Stimulated activated naive CD4-positive, alpha-beta T cell treated with Interleukin-2 at 50 U/mL for 16 hours (primary cell): ENCODE measurements at places on chromosomes 7 and 10.

DNA sequence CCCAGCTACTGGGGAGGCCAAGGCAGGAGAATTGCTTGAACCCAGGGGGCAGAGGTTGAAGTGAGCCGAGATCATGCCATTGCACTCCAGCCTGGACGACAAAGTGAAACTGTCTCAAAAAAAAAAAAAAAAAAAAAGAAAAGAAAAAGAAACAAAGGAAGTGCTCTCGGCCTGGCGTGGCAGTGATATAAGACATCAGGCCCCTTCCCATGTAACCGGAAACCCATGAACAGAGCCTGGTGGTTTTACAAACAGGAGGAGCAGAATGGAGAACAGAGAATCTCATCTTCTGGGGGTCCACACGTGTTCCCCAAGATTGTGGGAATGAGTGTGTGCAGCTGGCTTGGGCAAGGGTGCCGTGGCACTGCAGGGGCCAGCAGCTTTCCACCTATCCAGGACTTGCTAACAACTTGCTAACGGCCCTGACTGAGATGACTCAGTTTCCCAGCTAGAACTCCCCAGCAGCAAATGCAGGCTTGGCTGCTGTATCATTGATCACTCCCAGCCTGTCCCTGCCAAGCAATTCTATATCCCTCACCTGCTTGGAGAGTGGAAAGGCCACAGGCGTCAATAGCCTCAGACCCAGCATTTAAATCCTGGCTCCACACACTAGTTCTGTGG is 103.0 kb downstream of the COL26A1 start:
- DNase-seq = no peak

- no peak for DNase-seq
Observed at GRCh38 chr7:121076350-121077164, 88.0 kb downstream of the CPED1 start.

- DNase-seq = no peak
Observed at GRCh38 chr7:158805937-158806336, 23.4 kb downstream of the ESYT2 start.

- DNase-seq = no peak
Observed at GRCh38 chr7:119472408-119473038, 800.5 kb upstream of the KCND2 start.

GRCh38 chr7:9822458-9823290 is 1151.0 kb upstream of the PHF14 start:
- DNase-seq = no peak

DNA sequence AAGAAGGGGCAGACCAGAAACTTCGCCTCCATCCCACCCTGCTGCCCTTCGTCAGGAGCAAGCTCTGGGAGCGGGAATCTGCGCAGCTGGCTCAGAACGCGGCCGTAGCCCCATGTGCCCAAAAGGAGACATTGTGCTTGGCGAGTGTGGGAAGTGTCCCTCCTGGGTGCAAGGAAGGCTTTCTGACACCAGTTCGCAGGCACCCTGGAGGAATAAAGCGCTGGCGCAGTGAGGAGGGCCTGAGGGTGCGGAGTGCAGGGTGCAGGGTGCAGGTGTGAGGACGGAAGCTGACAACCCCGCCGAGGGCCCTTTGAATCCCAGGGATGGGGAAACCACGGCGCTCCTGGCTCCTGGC is 811 bp downstream of the SLIT1 start:
- no peak for DNase-seq

- no peak for DNase-seq
Observed at GRCh38 chr7:31413766-31414165, 73.2 kb upstream of the NEUROD6 start.

DNA sequence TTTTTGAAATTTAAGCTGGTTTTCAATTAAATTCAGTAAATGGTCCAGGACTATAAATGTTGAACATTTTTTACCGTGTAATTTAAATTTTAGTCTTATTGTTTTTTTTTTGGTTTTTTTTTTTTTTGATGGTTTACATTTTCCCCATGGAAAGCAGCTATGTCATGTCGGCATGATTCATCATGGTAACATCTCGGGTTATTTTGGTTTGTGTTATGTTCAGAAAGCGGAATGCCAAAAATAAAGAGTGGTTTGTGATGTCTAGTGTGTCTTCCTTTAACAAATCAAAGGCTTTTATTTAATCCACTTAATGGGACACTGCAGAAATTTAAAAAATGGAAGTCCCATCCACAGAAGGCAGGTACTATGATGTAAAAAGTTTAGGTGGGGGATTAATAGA is 58.5 kb downstream of the TRUB1 start:
- no peak for DNase-seq

DNA sequence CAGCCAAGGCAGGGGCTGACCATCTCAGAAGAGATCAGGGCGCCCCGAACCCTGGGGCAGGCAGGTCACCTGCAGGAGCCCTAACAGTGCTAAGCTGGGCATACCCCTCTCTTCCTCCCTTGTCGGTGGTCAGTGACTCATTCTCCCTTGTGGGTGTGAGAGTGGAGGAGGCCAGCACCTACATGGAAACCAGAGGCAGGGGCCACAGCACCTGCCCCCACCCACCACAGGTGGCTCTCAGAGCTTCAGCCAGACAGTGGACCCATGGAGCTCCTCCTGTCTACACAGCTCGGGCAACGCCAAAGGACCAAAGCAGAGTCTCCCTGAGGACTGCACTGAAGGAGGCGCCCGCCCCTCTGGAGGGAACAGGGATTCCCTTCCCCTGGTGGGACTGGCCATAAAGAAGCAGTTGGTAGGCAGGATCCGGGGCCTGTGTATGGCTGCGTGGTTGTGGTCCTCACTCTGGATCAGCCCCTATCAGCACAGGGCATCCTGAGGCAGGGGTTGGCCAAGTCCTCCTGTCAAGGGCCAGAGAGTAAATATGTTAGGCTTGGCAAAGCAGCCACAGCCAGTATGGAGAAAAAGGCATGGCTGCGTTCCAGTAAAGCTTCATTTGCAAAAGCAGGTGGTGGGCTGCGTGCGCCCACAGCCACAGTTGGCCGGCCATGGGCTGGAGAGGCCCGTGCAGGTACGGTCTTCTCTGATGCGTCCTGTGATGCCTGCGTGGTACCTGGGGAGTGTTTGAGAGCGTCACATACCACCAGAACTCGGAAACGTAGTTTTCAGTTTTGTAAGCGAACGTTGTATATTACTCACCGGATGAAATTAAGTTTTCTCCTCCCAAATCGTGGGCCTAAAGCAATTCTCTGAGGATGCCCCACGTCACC is 198.2 kb downstream of the EBF3 start:
- DNase-seq = no peak

- DNase-seq = no peak
Observed at GRCh38 chr7:151761957-151762356, 115.0 kb downstream of the PRKAG2 start.

- DNase-seq = no peak
Observed at GRCh38 chr7:116588641-116589594, 64.1 kb downstream of the CAV1 start.

GRCh38 chr7:6260291-6261187 is 11.9 kb downstream of the CYTH3 start:
- DNase-seq = no peak

DNA sequence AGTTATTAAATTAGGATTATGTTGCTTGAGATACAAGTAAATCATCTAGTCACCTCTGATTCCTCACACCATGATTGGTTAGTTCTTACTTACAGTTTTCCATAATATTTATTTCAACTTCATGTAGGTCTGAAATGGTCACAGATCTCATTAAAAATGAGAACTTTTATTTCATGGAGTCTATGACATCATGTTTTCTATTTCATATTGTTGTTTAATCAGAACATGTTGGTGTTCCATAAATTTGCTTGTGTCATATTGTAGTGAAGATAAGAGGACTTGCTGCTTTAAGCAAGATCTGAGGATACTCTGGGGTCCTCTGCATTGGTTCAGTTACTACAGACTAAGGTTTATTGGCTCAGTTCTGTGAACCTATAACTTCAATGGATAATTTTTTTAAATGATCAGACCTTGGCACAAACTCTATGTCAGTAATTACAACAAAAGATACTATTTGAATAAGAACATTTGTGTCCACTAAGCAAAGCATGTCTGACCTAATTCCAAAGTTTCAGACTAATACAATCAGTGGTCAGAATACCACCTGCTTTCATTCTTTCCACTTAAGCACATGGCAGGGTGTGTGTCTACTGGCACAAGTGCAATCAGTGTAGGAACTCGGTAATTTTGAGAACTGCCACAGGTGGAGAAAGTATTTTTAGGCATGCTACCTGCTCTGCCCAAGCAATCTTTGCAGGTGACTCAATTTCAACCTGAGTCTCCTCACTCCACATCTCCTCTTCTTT is 68.5 kb downstream of the CCDC71L start:
- no peak for DNase-seq

GRCh38 chr10:86715836-86716235 is 40.6 kb upstream of the BMPR1A start:
- DNase-seq = no peak

DNA sequence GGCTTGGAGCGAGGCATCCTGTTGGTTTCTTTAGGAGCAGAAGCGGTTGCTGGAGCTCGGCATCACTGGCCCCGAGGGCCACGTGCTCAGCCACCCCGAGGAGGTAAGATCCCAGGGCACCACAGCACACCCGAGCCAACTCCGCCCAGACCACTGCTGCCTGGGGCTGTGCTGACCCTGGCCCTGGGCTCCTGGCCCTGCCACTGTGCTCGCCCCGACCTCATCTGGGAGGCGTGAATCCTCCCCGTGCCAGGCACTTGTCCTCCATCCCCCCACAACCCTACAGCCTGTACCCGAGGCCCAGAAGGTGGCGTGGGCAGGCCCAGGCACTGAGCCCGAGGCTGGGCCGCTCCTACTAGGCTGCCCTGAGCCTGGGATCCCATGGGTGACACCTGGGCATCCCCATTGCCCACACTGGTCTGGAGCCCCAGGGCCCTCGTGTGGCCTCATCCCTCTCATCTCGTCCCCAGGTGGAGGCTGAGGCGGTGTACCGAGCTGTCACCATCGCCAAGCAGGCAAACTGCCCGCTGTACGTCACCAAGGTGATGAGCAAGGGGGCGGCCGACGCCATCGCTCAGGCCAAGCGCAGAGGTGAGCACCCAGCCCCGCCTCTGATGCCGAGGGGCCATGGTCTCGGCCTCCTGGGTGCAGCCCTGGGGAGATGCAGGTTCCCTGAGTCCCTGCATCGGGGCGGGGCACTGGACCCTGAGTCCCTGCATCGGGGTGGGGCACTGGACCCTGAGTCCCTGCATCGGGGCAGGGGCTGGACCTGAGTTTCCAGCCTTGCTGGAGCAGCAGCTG is 11.8 kb downstream of the DPYSL4 start:
- no peak for DNase-seq

GRCh38 chr7:2487586-2488271 is 11.5 kb upstream of the GRIFIN start:
- DNase-seq = no peak

- DNase-seq = no peak
Observed at GRCh38 chr10:57786331-57786730, 481.4 kb downstream of the IPMK start.

DNA sequence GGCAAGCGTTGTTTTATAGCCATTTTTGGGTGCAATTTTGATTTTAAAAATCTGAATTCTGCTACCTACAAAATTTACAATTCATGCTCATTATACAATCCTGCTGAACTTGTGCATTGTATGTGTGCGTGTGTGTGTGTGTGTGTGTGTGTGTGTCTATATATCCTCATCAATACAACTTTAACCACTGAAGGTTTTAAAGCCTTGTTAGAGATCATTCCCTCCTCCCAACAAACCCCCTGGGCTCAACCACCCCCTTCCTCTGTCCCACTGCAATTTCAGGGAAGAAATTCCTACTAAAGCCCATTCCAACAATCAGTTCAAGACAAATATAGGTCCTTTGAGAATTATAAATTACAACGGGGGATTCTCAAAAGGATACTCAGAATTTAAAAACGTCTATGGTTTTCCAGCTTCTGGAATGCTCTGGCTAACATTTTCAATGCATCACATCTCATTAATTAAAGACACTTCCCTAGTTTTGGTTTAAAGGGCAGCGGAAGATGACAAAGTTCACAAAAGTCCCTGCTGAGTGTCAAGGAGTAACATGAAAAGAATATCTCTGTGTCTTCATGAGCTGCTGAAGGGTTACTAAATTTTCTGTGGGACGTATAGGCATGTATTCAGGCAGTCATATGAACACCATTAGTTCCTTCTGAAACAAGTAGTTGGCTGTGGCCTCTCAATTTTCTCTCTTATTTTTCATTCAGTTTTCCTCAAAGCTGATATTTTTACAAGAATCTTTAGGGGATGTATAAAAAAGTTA is 889 bp upstream of the SEMA3A start:
- no peak for DNase-seq

- no peak for DNase-seq
Observed at GRCh38 chr7:113840954-113841353, 77.9 kb downstream of the PPP1R3A start.

GRCh38 chr10:72691863-72692743 is at the start of gene MCU:
MCU (plus strand) TSS chr10:72692143; CDS start chr10:72692152, 9 bp downstream.
- peak; percentile 92 for DNase-seq

- no peak for DNase-seq
Observed at GRCh38 chr7:84912537-84912936, 274.3 kb downstream of the SEMA3D start.
